ENCODE measurements at places on chromosomes 4 and X.

- DNase-seq, result no peak
Observed at GRCh38 chr4:179399054-179399782, 1957.0 kb upstream of the AGA start.

GRCh38 chrX:101530944-101531343 is 19.4 kb upstream of the ARMCX1 start:
- DNase-seq, result no peak

GRCh38 chr4:106602711-106603110 is 234.1 kb upstream of the GIMD1 start:
- DNase-seq, result no peak

DNA sequence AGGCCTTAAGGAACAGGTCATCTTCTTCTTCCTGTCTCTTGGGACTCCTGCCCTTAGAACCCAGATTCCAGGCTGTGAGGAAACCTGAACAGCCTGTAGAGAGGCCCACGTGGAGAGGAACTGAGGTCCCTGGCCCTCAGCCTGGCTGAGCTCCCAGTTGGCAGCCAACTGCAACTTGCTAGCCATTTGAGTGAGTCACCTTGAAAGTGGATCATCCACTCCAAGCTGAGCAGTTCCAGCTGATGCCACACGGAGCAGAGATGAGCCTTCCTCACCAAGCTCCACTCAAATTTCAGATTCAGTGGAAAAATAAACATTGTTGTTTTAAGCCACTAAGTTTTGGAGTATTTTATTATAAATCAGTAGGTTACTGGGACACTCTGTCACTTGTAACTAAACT is 392.5 kb downstream of the BCOR start:
- no peak for DNase-seq

DNA sequence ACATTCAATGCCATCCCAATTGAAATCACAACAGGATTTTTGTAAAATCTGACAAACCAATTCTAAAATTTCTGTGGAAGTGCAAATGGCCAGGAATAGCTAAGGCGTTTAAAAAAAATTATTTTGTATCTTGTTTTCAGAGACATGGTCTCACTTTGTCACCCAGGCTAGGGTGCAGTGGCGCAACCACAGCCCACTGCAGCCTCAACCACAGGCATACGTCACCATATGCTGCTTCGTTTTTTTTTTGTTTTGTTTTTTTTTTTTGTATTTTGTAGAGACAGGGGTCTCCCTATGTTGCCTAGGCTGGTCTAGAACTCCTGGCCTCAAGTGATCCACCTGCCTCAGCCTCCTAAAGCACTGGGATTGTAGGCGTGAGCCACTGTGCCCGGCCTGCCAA is 24.5 kb downstream of the ZNF41 start:
- no peak for DNase-seq

DNA sequence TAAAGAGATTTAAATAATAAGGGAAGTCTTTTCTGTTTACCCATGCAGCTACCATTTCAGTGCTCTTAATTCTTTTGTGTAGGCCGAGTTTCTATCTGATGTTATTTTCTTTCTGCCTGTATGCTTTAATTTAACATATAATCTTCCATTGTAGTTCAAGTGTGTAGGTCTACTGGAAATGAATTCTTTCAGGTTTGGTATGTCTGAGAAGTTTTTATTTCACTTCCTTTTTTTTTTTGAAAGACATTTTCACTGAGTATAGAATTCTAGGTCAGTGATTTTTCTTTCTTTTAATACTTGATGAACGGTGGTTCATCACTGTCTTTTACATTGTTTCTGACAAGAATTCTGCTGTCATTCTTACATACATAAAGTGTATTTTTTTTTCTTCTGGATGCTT is 42.1 kb downstream of the VAMP7 start:
- no peak for DNase-seq

GRCh38 chr4:3371033-3372001 is 70.5 kb upstream of the HGFAC start:
- no peak for DNase-seq

DNA sequence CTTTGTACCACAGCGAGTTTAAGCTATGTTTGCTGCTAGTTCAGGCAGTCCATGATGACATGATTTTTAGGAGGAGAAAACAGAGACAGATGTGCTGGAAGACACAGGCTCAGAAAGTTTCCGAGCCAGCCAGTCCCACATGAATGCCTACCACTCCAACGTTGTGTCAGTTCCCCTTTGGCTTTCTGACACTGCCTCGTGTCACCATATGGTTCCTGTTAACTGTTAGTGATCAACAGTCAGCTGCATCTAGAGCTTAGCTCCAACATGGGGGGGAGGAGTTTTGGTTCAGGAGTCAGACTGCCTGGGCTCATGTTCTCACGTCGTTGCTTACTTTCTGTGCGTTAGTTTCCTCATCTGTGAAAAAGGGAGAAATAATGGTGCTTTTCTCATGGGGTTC is 343.7 kb downstream of the MID1IP1 start:
- DNase-seq, result no peak

- peak; percentile 23 for DNase-seq
Observed at GRCh38 chr4:8908206-8908893, 36.7 kb upstream of the HMX1 start.

- no peak for DNase-seq
Observed at GRCh38 chr4:77802402-77802801, 16.8 kb downstream of the CNOT6L start.

DNA sequence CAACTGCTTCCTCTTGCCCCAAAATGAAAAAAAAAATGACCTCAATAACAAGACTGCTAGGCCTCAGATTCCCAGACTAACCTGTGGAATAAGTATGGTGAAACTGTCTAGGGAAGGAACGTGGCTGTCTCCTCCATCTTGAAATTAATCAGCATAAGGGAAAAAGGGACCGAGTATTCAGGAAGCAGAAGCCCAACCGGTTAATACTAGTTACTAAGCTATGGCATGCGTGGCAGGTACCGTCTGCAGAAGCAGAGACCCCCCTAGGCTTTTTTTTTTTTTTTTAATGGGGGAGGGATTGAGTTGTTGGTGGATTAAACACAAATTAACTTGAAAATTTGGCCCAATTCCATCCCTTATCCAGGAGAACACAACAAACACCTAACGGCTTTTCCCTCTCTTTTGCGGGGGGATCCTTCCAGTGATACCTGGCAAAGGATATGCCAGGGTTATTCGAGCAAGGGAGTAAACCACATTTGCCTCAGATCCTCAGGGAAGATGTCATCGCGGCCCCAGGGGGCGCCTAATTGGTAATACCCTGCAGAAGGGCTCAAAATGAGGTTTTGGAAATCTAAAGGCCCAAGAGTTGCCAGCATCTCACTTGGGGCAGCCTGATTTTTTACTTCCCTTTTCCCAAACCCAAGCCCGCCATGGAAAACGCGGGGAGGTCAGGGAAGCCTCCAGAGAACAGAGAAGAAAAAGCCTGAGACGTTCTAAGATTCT is 893 bp downstream of the RLIM start:
- DNase-seq, result no peak

DNA sequence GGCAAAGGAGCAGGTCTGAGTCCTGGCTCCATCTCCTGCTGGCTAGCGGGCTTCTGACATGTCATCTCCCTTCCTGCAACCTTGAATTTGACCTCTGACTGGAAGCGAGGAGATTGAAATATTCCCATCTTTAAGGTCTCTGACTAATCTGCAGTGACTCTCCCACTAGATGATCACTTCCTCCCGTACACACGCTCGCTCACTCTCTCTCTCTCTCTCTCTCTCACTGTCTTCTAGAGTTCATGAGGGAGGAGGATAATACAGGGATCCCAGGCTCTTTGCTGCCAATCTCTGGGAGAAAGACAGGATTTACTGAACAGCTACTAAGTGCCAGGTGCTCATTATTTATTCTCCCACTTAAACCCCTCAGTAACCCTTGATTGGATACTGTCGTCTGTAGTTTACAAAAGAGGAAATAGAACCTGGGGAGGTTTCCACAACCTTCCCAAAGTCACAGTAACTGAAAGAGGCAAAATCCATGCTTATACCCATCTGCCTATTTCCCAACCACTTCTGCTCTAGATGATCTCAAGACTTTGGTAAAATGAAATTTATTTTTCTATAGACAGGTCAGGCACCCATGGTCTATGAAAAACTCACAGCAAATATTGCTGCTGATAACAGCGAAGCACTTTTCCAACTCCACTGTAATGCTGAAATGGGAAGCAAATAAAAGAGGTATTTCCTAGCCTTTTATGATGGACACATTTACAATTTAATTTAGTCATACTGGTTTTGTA is 193.5 kb upstream of the C1QTNF7 start:
- DNase-seq, result no peak

DNA sequence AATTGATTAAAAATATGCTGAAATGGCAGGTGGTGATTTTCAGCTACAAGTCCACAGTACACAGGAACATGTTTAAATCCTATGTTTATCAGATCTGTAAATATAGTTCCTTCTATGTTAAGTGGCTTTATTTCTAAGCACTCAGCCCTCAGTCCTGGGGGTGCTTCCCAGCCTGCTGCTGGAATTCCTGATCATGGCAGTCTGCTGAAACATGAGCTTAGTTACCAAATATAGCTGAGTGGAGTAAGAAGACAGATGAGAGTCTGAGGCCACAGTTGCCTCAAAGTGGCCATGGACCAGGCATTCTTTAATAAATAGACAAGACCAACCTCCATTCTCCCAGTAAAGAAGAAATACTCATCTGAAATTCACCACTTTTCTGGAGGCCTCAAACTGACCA is 17.1 kb upstream of the DDX60 start:
- no peak for DNase-seq

- DNase-seq, result no peak
Observed at GRCh38 chr4:101009471-101009870, 337.9 kb downstream of the PPP3CA start.

GRCh38 chrX:48487362-48487798 is 11.4 kb downstream of the FTSJ1 start:
- DNase-seq, result no peak

DNA sequence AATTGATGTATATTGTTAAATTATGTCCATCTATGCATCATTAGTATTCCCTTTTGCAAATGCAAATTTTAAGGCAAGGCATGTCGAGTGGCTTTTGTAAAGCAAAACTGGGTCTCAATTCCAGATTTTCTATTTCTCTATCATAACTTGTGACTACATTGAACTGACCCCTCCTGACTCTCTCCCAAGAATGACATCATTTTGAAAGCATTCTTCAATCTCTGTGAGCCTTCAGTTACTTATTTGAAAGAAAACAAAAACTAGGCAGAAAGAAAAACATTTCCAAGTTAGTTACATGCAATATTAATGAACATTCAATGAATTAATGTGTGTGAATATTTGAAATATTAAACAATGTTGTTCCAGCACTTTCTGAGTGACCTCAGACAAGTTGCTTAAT is 314.3 kb upstream of the CLNK start:
- no peak for DNase-seq

GRCh38 chr4:44479731-44480130 is 31.1 kb upstream of the KCTD8 start:
- no peak for DNase-seq

GRCh38 chrX:9871701-9872268 is 85.6 kb downstream of the SHROOM2 start:
- no peak for DNase-seq

- DNase-seq, result no peak
Observed at GRCh38 chrX:19487520-19488200, 27.6 kb downstream of the MAP3K15 start.

DNA sequence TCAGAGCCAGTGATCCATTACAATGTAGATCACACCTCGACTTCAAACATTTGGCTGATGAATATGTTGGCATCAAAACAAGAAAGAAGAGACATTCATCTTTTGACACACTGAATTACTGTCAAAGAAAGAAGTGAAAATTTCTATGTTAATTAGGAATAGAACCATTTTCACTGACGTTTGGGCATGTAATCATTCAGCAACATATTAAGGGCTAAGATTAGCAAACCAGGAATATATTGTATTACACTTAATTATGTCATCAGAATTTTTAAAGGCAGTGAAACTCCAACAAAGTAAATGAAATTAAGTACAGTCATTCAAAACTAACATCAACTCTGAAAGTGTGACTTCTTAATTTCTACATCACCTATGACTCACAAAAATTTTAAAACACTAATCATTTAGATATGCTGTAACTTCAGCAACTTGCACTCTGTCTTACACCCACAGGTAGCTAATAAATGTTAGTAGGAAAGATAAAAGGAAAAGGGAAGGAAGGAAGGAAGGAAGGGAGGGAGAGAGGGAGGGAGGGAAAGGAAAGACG is 1.4 kb upstream of the SMR3A start:
- no peak for DNase-seq

DNA sequence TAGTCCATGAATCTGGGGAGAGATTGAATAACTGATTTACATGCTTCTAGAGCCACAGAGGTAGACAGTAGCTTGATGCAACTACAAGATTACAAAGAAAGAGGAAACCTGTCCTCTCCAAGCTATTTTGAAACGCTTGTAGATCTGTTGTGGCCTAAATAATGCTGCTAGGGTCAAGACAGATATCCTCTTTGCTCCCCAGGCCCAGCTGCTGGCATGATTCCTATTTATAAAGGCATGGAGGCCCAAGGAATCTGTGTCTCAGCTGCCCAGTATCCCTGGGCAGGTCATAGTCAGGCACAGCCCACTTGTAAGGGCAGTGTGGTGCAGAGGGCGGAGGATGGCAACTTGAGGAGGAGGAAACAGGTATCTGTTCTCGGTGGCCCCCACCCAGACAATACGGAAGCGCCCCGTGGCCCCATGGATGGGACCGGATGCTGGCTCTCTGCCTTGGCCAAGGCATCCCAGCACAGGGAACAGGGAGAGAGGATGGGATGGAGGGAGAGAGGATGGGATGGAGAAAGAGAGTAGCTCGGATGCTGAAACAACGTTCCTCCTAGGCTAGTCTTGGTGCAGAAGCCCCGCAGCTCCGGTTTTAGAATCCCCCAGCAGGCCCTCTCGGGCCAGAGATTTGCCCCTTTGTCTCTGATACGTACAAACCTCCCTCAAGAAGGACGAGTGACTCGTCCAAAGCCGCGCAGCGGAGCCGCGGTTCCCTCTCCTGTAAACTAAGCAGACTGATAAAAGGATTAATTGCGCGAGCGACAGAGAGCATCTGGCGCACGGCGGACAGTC is 767 bp upstream of the SMIM20 start:
- DNase-seq, result no peak

GRCh38 chr4:156974264-156974663 is 2.7 kb upstream of the PDGFC start:
- DNase-seq, result no peak

GRCh38 chr4:74444891-74445642 is at the start of gene AREG:
AREG (plus strand) TSS chr4:74445136; CDS start chr4:74445346, 210 bp downstream.
- peak; percentile 88 for DNase-seq

GRCh38 chrX:16658284-16658683 is 8.3 kb downstream of the S100G start:
- DNase-seq, result no peak

DNA sequence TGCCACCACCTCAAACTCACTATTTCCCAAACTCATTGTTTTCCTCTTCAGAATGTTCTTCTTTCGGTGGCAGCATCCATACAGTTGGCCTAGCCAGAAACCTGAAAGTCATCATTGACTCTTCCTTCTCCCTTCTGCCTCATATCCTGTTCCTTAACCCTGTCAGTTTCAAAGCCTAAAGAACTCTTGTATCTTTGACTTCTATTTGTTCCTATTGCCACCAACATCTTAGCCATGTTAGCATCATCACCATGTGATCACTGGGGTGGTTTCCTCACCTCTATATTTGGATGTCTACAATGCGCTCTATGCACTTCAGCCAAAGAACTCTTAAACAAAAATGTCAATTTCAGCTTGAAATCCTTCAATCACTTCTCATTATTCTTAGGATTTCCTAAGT is 29.0 kb downstream of the DDX60L start:
- DNase-seq, result no peak

- no peak for DNase-seq
Observed at GRCh38 chrX:86507331-86507730, 359.1 kb downstream of the DACH2 start.

Measured in activated T-cell treated with anti-CD3 and anti-CD28 coated beads, Interleukin-2, amount 50 U/mL, for 24 hours (primary cell).